ENCODE measurements at places on chromosomes 7 and 10. TPM values are rescaled to one million over a fixed set of nuclear protein-coding genes. Genes with fewer than 3 reads are reported as not detected.

PDCD11 gene
- total RNA-seq = 15.3 TPM

MYH16 gene
- 1.1 TPM for total RNA-seq

ANXA8L1 gene
- not detected for total RNA-seq

FXYD4 gene
- total RNA-seq = not detected

CDK1 gene
- 275 TPM for total RNA-seq

LRIT1 gene
- total RNA-seq = not detected

CHCHD3 gene
- 96.2 TPM for total RNA-seq

HMX2 gene
- total RNA-seq = 0.10 TPM

TMEM196 gene
- not detected for total RNA-seq

FAM25A gene
- total RNA-seq = not detected

CPED1 gene
- total RNA-seq = 28.2 TPM

OR6B1 gene
- total RNA-seq = not detected

ZNF467 gene
- not detected for total RNA-seq

FKBP9 gene
- total RNA-seq = 154 TPM

- no peak for DNase-seq
Measured at GRCh38 chr7:47581438-47581803, 490 bp downstream of the TNS3 start.

GRCh38 chr7:134726581-134726980, 52.9 kb upstream of the CALD1 start:
- DNase-seq = no peak

GRCh38 chr7:45158471-45158870, 880 bp downstream of the RAMP3 start:
- DNase-seq = no peak

DNA sequence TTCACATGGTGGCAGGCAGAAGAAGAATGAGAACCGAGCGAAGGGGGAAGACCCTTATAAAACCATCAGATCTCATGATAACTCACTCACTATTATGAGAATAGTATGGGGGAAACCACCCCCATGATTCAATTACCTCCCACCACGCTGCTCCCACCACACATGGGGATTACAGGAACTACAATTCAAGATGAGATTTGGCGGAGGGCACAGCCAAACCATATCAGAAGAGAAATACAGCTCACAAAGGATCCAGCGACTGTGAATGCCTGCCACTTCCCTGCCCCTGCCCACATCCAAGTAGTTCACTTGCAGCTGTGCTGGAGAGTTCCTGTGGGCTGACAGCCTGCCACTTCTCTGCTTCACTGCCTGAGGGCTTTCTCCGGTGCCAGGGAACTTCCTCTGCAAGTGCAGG, 148.7 kb downstream of the C7orf25 start:
- peak; percentile 34 for DNase-seq

DNA sequence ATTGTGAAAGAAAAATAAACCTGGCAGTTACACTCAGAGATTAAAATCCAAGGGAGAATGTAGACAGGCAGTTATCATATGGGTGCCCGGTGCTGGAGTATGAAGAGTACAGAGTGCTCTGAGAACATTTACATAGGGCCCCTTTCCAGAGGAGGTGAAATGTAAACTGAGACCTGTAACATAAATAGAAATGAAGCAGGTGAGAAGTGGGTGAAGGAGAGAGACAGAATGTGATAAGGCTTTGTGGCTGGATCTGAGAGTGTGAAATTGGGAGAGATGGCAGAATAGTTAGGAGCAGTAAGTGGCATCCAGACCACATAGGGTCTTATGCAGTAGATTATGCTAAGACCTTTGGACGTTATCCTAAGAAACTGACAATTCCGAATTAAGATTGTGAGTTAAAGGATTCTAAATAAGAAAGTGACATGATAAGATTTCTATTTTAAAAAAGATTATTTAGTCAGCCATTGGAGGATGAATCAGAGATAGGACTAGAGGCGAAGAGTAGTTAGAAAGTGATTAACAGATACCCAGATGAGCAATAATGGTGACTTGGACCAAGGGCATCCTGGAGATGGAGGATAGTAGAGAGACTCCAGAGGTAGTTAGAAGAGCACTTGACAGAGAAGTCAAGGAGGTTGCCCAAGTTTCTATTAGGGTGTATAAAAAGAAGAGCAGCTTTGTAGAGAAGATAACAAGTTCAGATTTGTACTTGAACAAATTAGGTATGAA, 36.7 kb downstream of the DNAH11 start:
- peak; percentile 13 for DNase-seq

DNA sequence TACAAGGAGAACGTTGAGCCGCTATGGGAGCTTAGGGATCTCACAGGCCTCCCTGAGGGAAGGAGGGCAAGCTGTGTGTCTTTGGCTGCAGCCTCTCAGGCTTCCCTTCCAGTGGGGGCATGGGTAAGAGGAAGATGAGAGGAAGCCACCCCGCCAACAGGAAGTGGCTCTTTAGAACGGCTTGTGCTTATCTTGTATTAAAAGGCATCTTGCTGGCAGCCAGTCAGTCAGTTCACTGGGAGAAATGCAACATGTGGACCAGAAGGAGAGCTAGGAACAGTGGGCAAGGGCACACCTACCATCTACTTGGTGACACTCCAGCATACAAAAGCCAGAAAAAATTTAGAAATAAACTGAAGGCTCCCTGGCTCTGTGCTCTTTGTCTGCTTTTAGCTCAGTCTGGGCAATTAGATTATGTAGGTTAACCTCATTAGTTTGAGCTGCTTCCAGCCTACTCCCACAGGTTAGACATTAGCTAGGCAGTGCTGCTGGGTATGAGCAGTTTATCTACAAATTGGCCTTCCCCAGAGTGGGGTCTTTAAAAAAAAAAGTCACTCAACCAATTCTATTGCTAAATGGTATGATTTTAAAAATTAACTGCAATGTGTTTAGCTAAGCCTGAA, 595.9 kb downstream of the KCNMA1 start:
- peak; percentile 13 for DNase-seq

- DNase-seq = peak; percentile 92
Measured at GRCh38 chr10:6144406-6145165, 55.8 kb downstream of the RBM17 start.

GRCh38 chr10:133262696-133263095, 14.0 kb downstream of the ADAM8 start:
- no peak for DNase-seq

GRCh38 chr7:76281006-76281705, 21.3 kb upstream of the HSPB1 start:
- DNase-seq = no peak

DNA sequence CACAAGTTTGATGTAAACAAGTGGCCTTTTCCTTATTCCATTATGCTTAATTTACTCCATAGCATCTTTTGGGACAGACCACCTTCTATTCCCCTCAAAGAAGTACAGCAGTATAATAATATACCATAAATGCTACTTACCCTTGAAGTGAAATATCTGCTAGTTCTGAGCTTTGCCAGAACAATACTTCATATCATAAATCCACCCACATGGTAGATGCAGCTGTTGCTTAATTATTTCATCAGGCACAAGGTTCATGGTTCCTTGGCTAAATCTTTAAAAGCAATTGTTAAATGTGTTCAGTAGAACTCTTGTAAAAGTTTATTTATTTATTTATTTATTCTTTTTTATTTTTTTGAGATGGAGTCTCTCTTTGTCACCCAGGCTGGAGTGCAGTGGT, 32.9 kb downstream of the CSTF2T start:
- DNase-seq = no peak

DNA sequence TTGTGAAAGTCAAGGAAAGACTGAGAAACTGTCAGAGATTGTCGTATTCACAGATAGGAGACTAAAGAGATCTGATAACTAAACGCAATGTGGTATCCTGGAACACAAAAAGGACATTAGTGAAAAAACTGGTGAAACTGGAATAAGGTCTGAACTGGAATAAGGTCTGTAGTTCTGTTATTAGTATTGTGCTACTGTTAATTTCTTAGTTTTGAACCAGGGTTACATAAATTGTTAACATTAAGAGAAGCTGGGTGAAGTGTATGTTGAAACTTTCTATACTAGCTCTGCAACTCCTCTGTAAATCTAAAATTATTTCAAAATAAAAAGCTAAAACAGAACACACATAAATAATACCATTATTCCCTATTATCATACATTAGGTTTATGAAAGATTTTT, 3.4 kb upstream of the NT5C2 start:
- no peak for DNase-seq

DNA sequence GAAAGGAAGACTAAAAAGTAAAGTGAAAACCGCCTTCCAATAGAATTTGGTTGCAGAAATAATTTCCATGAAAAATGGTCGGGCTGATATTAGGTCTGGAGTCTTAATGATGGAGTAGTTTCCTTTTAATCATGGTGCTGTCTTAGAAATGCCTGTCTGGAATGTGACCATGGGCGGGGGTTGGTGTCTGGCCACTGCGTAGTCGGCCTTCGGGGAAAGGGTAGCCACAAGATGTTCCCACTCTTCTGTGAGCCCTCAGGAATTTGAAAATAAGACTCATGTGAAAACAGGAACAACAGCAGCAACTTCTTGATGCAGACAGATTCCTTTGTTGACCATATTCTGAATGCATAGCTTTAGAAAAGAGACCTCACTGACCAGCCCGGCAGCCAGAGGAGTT, 176.8 kb downstream of the KIAA1217 start:
- DNase-seq = peak; percentile 60

DNA sequence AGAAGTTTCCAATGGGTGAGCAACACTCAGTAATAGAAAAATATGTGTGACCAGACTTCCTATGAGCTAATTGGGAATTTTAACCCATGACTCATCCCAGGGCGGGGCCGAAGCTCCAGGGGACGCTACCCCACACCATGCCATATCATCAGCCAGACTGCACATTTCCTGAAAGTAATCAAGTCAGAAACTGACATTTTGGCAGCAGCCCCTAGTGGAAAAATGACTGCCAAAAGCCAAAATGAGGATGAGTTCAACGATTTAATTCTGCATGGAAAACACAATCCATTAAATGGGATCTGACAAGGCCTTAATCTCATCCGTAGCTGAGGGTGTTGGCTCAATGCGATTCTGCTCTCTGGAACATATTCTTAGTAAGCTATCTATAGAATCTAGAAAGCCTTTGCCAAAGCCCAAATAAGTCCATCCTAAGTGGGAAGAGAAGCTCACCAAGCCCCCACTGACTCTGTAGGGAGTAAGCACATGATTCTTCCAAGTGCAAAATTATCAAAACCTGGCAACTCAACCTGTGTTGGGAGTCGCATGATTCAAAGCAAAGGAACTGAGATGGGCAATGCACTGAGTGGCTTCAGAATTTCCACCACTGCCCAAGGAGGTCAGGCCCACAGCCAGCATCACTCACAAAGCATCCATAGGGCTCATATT, 93.1 kb upstream of the PDE1C start:
- peak; percentile 98 for DNase-seq

- no peak for DNase-seq
Measured at GRCh38 chr10:2616215-2616614, 451.1 kb upstream of the PFKP start.

DNA sequence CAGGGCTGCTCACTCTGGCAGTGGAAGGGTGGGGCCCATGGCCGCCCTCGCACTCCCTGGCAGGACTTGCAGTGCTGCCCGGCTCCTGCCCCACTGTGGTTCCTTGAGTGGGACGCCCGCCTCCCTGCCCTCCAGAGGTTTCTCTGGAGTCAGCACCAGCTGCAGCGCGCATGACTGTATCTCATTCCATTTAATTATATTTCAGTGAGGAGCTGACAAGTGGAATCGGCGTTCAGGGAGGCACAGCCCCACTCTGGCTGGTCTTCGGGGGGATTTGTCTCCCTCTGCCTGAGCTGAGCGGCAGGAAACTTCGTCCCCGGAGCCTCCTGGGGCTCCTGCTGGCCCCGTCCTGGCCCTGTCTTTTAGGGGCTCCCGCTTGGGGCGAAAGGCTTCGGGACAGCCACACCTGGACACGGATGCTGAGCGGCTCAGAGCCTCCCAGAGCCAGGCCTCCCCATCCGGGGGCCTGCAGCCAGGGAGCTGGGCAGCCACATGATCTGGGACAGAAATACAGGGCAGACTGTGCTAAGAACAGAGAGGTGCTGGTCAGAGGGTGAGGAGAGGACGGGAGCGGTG, 75.3 kb upstream of the NKX6-2 start:
- DNase-seq = no peak

DNA sequence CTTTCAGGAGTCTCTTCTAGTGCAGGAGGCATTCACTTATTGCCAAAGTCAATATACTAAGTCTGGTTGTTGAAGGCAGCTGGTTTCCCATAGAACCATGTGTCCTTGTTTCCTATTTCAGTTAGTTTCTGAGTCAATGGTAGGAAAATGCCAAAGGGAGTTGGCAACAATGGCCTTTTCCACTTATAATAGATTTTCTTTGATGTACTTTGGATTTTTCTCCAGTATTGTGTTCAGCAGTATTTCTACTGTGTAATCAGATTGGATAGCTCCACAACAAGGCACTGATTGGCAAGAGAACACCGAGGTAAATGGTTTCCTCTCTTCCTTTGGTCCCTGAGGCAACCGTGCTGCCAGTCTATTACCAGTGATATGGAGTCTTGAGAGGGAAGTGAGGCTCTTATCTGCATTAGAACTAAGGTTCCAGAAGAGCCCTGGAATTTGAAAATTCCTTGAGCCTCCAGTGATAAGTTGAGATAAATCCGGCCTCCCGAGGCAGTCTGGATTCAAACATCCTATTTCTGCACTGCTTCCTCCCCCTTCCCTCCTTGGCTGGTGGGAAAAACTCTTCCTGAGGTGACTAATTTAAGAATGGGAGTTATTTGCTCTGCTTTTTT, 7.9 kb upstream of the SEPTIN7 start:
- DNase-seq = peak; percentile 32

- no peak for DNase-seq
Measured at GRCh38 chr10:88991899-88992320, 1.3 kb downstream of the FAS start.

DNA sequence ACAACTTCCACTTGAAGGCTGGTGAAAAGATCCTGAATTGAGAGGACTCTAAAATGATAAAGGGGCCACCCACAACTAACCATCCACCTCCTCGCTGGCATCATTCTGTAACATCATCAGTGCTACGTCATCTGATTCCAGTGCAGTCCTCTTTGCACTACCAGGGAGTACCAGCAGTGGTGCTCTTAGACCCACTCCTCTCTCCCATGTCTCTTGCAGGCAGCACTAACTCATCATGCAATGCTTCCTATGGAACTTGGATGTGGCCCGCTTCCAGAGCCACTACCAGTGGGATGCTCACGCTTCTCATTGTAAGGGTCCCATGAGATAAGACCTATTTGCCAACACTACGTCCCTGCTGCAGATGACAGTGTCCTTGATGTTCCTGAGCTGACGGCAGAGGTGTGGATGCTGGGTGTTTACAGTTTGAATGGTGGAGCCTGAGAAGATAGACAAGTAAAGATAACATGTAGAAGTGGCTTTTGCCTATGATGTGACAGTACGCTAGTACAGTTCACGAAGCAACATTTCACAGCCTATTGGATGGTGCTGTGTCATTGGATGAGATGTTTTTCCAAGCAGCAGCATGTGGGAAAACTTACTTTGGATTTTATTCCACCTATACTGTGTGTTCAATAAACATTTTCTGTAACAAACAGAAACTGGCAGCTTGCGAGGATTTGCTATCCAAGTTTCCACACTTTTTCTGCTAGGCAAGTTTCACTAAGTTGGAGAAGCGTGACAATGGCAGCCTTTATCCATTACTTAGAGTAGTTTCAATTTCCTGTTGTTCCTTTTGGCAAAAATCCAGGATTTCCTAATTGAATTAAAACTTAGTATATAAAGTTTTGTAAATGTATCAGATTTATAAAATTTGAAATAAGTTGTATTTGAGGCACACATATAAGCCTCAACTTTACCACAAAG, 35.8 kb upstream of the COBL start:
- no peak for DNase-seq
